Activated naive CD8-positive, alpha-beta T cell treated with anti-CD3 and anti-CD28 coated beads, Interleukin-2, amount 10 ng/mL, durations not matched to agents 7 days and 5 days (primary cell): ENCODE measurements at places on chromosomes 13 and 19. TPM values are rescaled to one million over a fixed set of nuclear protein-coding genes. Genes with fewer than 3 reads are reported as not detected.

GRCh38 chr13:72004784-72005374 is 137.9 kb upstream of the DACH1 start:
- no peaks in the 10 kb centered on the region for H3K4me1 ChIP-seq
- H3K27ac ChIP-seq: no peak overlapping the region
- no peak overlapping the region for H3K4me3 ChIP-seq
- DNase-seq: no peak

- H3K4me1 ChIP-seq: peaks cover 51% of the 10 kb centered on the region
- H3K27ac ChIP-seq: peak overlapping the region; percentile 96
- no peaks in the 10 kb centered on the region for H3K27me3 ChIP-seq
- H3K4me3 ChIP-seq: peak overlapping the region; percentile 97
- peak; percentile 85 for DNase-seq
Observed at GRCh38 chr13:41060724-41061074, 610 bp upstream of the WBP4 start.

DNA sequence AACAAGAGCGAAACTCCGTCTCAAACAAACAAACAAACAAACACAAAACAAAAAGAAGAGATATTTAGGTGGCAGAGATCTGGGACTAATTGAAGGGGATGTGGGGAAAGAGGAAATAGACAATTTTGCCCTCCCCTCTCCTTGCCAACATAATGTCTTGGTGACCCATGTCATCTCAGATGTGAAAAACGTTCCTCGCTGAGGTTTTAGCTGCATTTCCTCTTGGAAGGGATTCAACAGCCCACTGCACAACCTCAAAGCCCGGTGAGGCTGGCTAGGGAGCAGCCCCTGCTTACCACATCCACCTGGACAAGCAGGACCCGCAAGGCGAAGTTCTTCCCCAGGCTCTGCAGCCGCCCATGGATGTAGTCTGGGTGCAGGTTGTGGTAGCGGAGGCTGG is 4.9 kb downstream of the ERCC1 start:
- peaks cover 20% of the 10 kb centered on the region for H3K36me3 ChIP-seq
- no peaks in the 10 kb centered on the region for H3K27me3 ChIP-seq
- peak overlapping the region; percentile 76 for H3K4me3 ChIP-seq
- H3K27ac ChIP-seq: peak overlapping the region; percentile 92

GRCh38 chr13:93964146-93964512 is 515.4 kb downstream of the DCT start:
- H3K4me1 ChIP-seq: no peaks in the 10 kb centered on the region
- H3K27me3 ChIP-seq: no peaks in the 10 kb centered on the region
- H3K4me3 ChIP-seq: no peak overlapping the region
- DNase-seq: no peak

DNA sequence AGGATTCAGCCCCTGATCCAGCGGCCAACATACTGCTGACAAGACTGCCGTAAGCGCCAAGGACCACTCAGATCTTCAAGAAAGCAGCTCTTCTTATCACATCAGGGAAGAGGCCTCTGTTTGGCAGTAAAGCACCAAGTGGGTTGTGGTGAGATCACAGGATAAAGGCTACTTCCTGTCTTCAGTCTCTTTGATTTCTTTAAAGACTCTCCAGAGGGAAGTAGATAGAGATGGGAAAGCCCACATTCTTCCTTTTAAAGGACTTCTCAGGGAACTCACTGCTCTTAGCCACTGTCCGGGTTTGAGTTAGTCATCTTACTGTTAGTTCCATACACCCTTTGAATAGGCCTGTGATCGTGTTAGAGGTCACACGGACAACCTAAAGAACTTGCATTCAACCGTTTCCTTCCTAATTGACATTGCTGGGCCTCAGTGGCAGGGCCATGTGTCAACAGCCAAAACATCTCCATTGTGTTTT is 47.2 kb upstream of the POMP start:
- DNase-seq: no peak
- H3K27ac ChIP-seq: peak overlapping the region; percentile 30
- no peaks in the 10 kb centered on the region for H3K36me3 ChIP-seq
- no peaks in the 10 kb centered on the region for H3K27me3 ChIP-seq
- peak overlapping the region; percentile 21 for H3K4me3 ChIP-seq
- peaks cover 20% of the 10 kb centered on the region for H3K4me1 ChIP-seq

GRCh38 chr19:10749435-10750384 is 31.8 kb downstream of the DNM2 start:
- peaks cover 1% of the 10 kb centered on the region for H3K36me3 ChIP-seq
- no peaks in the 10 kb centered on the region for H3K27me3 ChIP-seq
- no peak for DNase-seq
- H3K4me3 ChIP-seq: no peak overlapping the region
- H3K27ac ChIP-seq: peak overlapping the region; percentile 40

GRCh38 chr19:33767898-33768413 is 28.7 kb upstream of the KCTD15 start:
- peak; percentile 56 for DNase-seq
- H3K27me3 ChIP-seq: peaks cover 2% of the 10 kb centered on the region
- H3K36me3 ChIP-seq: no peaks in the 10 kb centered on the region
- H3K4me1 ChIP-seq: no peaks in the 10 kb centered on the region

- no peaks in the 10 kb centered on the region for H3K4me1 ChIP-seq
- no peak overlapping the region for H3K4me3 ChIP-seq
- no peaks in the 10 kb centered on the region for H3K27me3 ChIP-seq
- H3K36me3 ChIP-seq: no peaks in the 10 kb centered on the region
Observed at GRCh38 chr13:82654861-82655855, 1227.1 kb downstream of the SLITRK1 start.

DNA sequence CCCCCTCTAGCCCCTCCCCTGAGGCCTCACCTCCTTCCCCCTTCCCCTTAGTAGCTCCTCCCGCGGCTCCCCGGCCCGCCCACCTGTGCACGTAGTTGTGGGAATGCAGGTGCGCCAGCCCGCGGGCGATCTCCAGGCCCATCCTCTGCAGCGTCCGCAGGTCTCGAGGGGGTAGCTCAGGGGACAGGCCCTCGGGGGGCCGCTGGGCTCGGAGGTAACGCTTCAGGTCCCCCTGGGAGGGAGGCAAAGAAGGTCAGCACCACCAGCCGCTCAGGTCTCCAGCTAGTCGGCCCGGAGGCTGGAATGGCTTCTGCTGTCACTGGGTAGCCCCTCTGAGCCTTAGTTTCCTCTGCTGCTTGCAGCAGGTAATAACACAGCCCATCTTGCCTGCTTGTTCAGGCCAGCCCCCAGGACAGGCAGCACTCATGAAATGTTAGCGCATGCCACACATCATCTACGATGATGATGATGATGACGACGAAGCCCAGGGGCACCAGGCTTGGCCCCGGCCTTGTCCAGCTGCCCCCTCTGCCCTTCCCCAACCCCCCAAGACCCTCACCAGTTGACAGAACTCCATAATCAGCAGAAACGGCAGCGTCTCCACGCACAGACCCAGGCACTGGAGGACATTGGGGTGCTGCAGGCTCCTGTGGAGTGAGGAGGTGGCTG is 9.2 kb downstream of the LMTK3 start:
- no peaks in the 10 kb centered on the region for H3K27me3 ChIP-seq
- no peak for DNase-seq
- H3K4me1 ChIP-seq: peaks cover 17% of the 10 kb centered on the region
- no peaks in the 10 kb centered on the region for H3K36me3 ChIP-seq
- H3K27ac ChIP-seq: peak overlapping the region; percentile 54
- peak overlapping the region; percentile 81 for H3K4me3 ChIP-seq

GRCh38 chr13:95456815-95457214 is 95.7 kb upstream of the CLDN10 start:
- H3K4me1 ChIP-seq: peaks cover 17% of the 10 kb centered on the region
- peak overlapping the region; percentile 67 for H3K4me3 ChIP-seq
- H3K27me3 ChIP-seq: no peaks in the 10 kb centered on the region

- peaks cover 9% of the 10 kb centered on the region for H3K27me3 ChIP-seq
- no peak overlapping the region for H3K4me3 ChIP-seq
- no peak overlapping the region for H3K27ac ChIP-seq
Observed at GRCh38 chr13:76812206-76812897, 73.9 kb downstream of the KCTD12 start.

- no peaks in the 10 kb centered on the region for H3K36me3 ChIP-seq
- H3K4me3 ChIP-seq: no peak overlapping the region
- no peak for DNase-seq
- no peaks in the 10 kb centered on the region for H3K27me3 ChIP-seq
- H3K27ac ChIP-seq: no peak overlapping the region
Observed at GRCh38 chr13:86741762-86742285, 929.3 kb upstream of the SLITRK5 start.

GRCh38 chr19:33503433-33504057 is 18.0 kb downstream of the PEPD start:
- peaks cover 2% of the 10 kb centered on the region for H3K4me1 ChIP-seq
- H3K27me3 ChIP-seq: no peaks in the 10 kb centered on the region
- no peak for DNase-seq
- no peak overlapping the region for H3K4me3 ChIP-seq
- peaks cover 2% of the 10 kb centered on the region for H3K36me3 ChIP-seq
- H3K27ac ChIP-seq: no peak overlapping the region

- no peaks in the 10 kb centered on the region for H3K36me3 ChIP-seq
- DNase-seq: no peak
- H3K4me1 ChIP-seq: peaks cover 2% of the 10 kb centered on the region
- H3K27me3 ChIP-seq: peaks cover 10% of the 10 kb centered on the region
- no peak overlapping the region for H3K4me3 ChIP-seq
Observed at GRCh38 chr13:46855166-46855565, 41.7 kb downstream of the HTR2A start.

- no peak overlapping the region for H3K27ac ChIP-seq
- H3K36me3 ChIP-seq: no peaks in the 10 kb centered on the region
- no peak for DNase-seq
- H3K4me1 ChIP-seq: peaks cover 4% of the 10 kb centered on the region
Observed at GRCh38 chr19:39138221-39139211, 12.9 kb downstream of the PAK4 start.

DNA sequence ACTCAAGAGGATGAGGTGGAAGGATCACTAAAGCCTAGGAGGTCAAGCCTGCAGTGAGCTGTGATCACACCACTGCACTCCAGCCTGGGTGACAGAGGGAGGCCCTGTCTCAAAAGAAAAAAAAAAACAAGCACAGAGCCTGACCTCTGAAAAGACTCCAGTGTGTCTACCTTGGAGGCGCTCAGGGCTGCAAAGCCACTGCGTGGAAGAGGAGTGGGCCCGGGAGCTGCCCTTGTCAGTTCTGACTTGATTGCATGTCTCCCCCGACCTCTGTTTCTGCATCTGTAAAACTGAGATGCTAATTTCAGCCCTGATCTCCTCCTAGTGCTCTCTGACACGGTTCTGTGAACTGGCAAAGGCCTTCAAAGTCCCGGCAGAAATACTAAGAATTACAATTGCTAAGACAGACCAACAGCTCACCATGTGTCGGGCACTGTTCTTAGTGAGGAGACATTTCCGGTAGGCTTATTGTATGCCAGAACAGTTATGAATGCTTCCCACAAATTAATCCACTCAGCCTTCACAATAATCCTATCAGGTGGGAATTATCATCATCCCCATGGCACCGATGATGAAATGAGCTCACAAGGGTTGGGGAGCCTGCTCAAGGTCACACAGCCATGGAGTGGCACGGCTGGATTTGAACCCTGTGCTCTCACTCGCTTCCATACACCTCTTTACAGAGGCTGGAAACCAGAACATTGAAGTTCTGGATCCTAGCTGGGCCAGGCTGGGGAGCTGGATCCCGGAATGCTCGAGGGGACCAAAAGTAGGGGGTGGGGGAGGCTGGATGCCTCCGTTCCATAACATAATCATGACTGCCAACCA is 3.5 kb downstream of the AKT2 start:
- DNase-seq: no peak
- no peaks in the 10 kb centered on the region for H3K27me3 ChIP-seq
- H3K27ac ChIP-seq: peak overlapping the region; percentile 79
- H3K36me3 ChIP-seq: peaks cover 1% of the 10 kb centered on the region
- H3K4me1 ChIP-seq: peaks cover 32% of the 10 kb centered on the region
- no peak overlapping the region for H3K4me3 ChIP-seq

GRCh38 chr13:60347174-60347573 is 49.8 kb upstream of the TDRD3 start:
- no peak overlapping the region for H3K4me3 ChIP-seq
- no peaks in the 10 kb centered on the region for H3K36me3 ChIP-seq
- DNase-seq: no peak
- H3K27me3 ChIP-seq: peaks cover 17% of the 10 kb centered on the region
- H3K27ac ChIP-seq: no peak overlapping the region

- no peak for DNase-seq
- no peak overlapping the region for H3K4me3 ChIP-seq
- H3K36me3 ChIP-seq: no peaks in the 10 kb centered on the region
- H3K4me1 ChIP-seq: no peaks in the 10 kb centered on the region
- H3K27me3 ChIP-seq: no peaks in the 10 kb centered on the region
Observed at GRCh38 chr13:72132075-72132474, 265.1 kb upstream of the DACH1 start.

- no peak for DNase-seq
- no peak overlapping the region for H3K4me3 ChIP-seq
- H3K27ac ChIP-seq: no peak overlapping the region
- H3K27me3 ChIP-seq: peaks cover 5% of the 10 kb centered on the region
- H3K36me3 ChIP-seq: no peaks in the 10 kb centered on the region
Observed at GRCh38 chr19:5448374-5448773, 6.8 kb upstream of the ZNRF4 start.

DNA sequence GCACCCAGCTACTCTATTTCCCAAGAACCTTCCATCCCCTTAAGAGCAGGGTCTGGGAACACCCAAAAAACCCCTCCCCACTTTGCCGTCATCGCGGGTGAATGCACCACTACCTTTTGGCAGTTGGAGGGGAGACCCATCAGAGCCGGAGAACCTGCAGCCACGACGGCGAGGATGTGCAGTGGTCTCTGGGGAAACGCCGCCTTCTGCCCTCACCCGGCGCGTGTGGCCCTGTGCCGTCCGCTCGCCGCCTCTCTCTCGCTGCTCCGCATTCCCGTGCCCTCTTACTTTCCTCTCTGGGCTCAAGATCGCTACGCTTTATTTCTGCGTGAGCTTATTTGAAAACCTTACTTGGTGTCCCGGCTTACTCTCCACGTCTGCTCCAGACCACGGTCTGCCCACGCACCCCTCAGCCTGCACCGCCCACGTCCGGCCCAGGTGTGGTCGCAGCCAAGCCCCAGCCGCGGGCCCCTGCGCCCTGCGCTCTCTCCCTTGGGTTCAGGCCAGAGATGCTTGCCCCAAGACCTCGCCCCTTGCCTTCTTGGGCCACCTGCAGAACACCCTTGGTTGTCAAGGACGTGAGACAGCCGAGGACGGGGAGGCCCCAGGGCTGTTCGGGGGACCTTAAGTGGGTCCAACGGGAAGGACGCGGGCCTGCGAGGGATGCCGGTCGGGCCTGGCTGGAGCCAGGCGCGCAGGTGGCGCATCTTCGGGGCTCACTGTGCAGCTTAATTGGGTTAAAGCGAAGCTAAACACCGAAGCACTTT is 2.0 kb upstream of the MAB21L1 start:
- peak; percentile 36 for DNase-seq
- H3K27me3 ChIP-seq: peaks cover 70% of the 10 kb centered on the region
- H3K27ac ChIP-seq: no peak overlapping the region
- peaks cover 3% of the 10 kb centered on the region for H3K36me3 ChIP-seq
- H3K4me1 ChIP-seq: peaks cover 34% of the 10 kb centered on the region

- H3K27me3 ChIP-seq: no peaks in the 10 kb centered on the region
- peak within 1 kb of the TSS; percentile 92 for H3K27ac ChIP-seq
- peak within 1 kb of the TSS; percentile 94 for H3K4me3 ChIP-seq
- peak; percentile 93 for DNase-seq
- peaks cover 32% of the 10 kb centered on the region for H3K4me1 ChIP-seq
- H3K36me3 ChIP-seq: peaks cover 44% of the 10 kb centered on the region
Observed at GRCh38 chr19:57389730-57390598, at the start of gene ZNF548. TSS of gene ZNF548 (plus strand) at chr19:57389854. CDS start at chr19:57390100, 246 bp downstream.

PSG1 gene
- total RNA-seq: not detected

DCAF15 gene
- 105 TPM for total RNA-seq

SWSAP1 gene
- 3.0 TPM for total RNA-seq

MRPL54 gene
- 73.9 TPM for total RNA-seq

RAP2A gene
- total RNA-seq: 26.4 TPM

S1PR4 gene
- 134 TPM for total RNA-seq

TUBA3C gene
- total RNA-seq: not detected

KRTDAP gene
- not detected for total RNA-seq

NOVA2 gene
- not detected for total RNA-seq
